Activated CD4-positive, alpha-beta T cell treated with anti-CD3 and anti-CD28 coated beads, Interleukin-10, Interleukin-2, amounts not matched to agents 100 ng/mL and 50 ng/mL, durations not matched to agents 16 hours and 8 hours (primary cell): ENCODE measurements at places on chromosomes 2 and 18.
A peak's percentile ranks its signal among the peaks of the same experiment; 100 is the strongest.

DNA sequence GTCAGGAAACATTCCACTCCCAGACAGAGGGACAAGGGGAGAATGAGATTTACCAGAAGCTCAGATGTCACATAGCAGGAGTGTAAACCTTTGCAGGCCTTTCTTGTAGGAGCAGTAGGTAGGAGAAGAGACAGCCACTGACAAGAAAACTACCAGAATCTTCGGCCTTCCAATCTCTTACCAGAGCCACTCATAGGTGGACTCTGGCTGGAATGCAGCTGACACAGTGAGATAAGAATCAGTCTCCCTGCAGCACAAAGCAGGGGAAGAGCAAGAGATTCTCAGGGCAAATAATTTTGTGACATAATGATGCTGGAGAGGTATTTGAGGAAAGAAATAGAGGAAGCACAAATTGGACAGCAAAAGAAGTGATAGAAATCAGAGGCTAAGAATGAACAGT is 1534.5 kb downstream of the DPP10 start:
- no peak for DNase-seq

GRCh38 chr2:106972782-106973181 is 86.8 kb upstream of the ST6GAL2 start:
- DNase-seq, result no peak

DNA sequence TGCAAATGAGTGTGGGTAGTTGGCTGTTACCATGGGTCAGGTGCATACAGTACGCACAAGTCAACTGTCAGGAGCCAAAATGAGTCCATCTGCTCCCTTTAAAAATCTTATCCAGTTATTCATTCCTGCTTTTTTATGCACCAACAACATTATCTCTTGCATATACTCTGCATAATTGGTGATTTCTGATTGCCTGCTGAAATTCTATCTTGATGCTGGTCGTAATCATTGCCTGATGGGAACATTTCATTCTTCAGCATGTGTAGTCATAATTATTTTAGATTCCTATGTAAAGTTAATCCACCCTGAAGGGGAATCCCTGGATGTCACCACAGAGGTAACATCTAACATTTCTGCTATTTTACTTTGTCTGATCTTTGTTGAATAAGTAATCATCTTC is 102.2 kb upstream of the RND3 start:
- no peak for DNase-seq

- no peak for DNase-seq
Measured at GRCh38 chr2:233604826-233605225, 12.6 kb upstream of the UGT1A8 start.

DNA sequence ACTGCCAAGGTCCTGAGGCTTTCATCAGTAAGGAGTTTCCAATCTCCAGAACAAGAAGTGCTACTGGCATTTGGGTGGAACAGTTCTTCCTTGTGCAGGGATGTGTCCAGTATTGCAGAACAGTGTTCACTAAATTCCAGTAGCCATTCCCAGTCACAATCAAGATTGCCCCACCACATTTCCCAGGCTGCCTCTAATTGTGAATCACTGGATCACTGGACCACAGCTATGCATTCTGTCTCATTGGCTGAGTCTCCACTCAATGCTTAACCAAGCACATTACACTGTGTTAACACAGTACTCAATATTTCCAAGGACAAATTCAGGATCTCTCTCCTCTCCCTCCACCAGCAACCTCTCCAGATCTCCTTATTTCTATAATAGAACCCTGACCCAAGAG is 160.2 kb upstream of the CCDC150 start:
- DNase-seq, result no peak

GRCh38 chr2:59182249-59182648 is 941.1 kb upstream of the FANCL start:
- DNase-seq, result peak; percentile 3

GRCh38 chr2:207066791-207067460 is 98.8 kb downstream of the KLF7 start:
- DNase-seq, result no peak

DNA sequence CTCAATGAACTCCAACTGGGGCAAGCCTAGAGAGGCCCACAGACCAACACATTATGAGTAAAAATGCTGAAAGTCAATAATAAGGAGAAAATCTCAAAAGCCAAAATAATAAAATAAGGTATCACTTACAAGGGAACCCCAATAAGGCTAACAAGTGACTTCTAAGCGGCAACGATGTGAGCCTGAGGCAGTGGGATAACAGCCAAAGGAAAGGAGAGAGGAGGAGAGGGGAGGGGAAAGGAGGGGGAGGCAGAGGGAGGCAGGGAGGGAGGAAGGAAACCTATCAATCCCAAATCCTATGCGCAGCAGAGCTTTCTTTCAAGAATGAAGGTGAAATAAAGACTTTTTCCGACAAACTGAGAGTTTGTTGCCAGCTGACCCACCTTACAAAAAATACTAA is 6.0 kb upstream of the NFATC1 start:
- no peak for DNase-seq

GRCh38 chr18:49652881-49653724 is 91.2 kb downstream of the LIPG start:
- no peak for DNase-seq

DNA sequence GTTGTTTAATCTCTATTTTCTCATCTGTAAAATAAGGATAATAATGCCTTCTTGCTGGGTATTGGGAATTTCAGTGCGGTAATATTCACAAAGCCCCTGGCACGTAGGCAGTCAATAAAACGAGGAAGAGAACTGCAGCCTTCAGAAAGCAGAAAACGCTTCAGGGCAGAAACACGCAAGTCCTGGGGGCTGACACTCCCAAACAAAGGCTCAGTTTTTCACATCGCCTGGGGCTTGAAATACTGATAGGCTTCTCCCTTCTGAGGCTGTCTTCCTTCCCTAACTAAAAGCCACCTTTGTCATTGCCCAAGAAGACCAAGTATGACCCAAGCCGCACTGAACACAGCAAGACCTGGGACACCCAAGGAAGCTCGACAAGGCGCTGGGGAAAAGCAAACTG is 32.4 kb downstream of the TMEM177 start:
- no peak for DNase-seq

DNA sequence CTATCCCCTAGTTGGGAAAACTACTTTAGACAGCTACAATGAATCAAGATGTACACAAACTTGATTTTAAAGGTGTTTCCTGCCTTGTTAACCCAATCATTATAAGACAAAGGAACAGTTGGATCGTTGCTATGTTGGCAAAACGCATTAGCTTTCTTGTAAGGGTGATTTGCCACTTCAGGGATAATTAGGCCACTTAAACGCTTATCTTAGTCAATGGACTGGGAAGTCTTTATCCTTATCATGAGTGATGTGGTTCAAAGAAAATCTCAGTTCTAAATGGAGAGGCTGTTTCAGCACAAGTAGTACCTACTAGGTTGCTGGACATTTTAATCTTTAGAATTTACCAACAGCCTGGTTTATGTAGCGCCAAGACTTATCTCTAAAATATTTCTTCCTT is 406.1 kb upstream of the MEX3C start:
- DNase-seq, result no peak

DNA sequence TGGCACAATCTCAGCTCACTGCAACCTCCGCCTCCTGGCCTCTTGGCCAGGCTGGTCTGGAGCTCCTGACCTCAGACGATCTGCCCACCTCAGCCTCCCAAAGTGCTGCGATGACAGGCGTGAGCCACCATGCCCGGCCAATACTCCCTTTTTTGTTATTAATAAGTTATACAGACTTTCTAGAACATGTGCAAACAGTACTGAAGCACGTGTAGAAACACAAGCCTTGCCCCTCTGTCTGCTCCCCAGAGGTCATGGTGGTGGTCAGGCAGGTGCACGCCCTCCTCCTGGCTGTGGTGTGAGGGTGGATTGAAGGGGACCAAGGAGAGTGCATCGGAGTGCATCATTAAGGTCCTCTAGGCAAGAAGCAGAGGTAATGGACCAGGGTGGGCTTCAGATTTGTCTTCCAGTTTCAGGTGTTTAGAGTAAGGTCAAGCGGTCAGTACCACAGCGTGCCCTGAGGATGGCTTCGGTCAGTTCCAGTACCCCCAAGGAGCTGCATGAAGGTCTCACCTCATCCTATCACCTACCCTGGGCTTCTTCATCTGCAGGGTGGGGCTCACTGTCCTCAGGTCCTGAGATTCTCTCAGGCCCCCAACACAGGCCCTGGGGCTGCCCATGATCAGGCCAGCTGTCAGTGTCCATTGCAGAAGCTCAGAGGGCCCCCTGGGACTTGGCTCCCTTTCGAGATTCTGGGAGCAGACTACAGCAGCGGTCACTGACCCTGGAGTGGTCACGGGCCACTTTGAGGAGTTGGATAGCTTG is 124.3 kb downstream of the GLI2 start:
- no peak for DNase-seq

GRCh38 chr2:158038901-158039300 is 62.8 kb upstream of the UPP2 start:
- DNase-seq, result no peak

DNA sequence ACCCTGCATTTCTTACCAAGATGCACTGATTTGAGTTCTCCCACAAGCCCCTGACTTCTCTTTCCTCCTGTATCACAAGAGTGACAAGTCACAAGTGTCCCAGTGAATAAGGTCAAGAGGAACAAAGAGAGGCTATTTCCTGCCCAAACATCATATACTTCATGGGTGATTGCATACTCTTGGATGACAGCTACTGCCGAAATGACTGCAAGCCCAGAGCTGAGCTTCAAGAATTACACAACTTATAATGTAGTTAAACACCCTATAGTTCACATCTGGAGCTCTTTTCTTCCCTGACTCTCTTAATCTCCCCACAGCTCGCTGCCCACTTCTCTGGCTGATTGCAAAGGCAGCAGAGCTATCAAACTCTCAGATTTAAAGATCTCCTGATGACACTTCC is 289.7 kb upstream of the PARD3B start:
- no peak for DNase-seq

DNA sequence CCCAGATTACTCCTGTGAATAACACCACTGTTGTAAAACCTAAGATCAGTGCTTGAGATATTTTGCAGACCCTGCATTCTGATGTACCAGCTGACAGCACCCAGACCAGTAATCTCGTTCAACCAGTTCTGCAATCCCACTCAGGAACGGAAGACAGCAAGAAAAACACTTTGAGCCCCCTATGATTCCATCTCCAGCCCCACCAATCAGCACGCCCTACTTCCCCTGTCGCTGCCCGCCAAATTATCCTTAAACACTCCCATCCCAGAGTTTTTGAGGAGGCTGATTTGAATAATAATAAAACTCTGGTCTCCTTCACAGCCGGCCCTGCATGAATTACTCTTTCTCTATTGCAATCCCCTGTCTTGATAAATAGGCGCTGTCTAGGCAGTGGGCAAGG is 173.9 kb upstream of the CDH2 start:
- DNase-seq, result no peak

- DNase-seq, result no peak
Measured at GRCh38 chr2:218952160-218952559, 7.3 kb upstream of the CDK5R2 start.

DNA sequence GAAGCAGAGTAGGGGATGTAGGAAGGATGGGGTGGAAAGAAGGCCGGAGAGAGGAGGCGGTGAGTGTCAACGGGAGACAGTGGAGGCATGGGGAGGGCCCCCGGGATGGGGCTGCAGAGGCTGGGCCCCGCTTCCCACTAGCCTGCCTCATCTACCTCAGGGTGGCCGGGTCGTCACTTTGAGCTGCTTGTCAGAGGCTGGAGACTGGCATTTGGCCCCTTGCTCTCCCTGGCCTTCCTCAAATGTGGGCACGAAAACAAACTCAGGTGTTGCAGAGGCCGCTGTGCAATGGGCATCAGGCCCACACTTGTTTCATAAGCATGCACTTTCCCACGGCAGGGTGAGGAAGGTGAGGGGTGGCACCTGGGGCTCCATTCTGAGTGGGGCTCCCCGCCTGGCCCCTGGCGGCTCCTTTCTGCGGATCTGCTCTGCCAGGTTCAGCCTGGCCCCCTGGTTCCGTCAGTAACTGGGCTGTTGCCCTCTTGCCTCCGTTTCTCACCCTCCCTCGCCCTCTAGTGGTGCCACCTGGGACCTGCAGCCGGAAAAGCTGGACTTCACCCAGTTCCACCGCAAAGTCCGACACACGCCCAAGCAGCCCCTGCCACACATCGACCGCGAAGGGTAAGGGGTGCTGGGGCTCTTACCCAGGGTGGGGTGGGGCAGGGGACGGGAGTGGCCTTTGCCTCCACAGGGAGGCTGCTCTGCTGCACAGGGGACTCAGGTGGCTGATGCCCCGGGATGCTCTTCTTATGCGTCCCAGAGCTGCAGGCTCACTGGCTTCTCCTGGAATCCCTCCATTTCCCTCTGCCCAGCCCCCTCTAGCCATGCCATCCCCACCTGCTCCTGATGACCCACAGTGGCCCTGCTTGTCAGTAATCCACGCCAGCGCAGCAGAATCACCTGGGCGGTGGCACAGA is 125.4 kb downstream of the CTIF start:
- peak; percentile 51 for DNase-seq

DNA sequence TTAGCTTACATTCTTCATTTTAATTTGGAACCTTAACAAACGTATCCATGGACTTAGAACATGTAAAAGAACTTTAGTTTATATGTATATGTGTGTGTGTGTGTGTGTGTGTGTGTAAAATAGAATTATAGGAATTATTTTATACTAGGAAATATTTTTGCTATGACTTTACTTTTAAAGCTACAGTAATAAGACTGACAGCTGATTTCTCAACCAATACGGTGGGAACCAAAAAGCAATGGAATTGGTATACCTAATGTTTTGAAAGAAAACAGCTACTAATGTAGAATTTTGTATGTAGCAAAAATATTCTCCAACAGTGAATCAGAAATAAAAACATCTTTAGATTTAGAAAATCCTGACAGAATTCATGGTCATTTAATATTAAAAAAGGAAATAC is 146.5 kb upstream of the ARL4C start:
- DNase-seq, result no peak

DNA sequence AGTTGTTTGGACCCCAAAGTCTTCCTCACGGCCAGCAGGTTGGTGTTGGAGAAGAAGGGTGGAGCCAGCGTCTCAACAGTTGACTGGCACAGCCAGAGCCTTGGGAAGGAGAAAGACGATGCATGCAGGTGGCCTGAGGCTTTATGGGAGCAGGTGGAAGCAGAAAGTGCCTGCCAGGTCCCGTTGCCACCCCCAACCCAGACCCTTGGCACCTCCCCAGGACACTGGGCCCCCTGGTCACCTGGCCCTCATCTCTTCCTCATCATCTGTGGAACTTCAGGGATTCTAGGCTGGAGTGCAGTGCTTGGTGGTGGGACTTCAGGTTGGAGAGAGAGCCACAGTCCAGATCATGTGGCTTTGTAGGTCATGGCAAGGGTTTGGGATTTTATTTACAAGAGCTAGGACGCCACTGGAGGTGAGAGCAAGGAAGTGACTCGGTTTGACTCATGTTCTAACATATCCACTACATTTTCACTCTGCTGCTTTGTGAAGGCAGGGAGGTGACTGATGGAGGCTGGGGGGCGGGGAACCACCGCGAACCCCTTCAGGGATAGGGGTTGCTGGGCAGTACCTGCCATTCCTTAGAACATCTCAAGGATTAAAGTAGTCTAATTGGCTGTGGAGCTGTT is 62.5 kb upstream of the B3GNT7 start:
- DNase-seq, result no peak

- no peak for DNase-seq
Measured at GRCh38 chr18:79544386-79544963, 135.1 kb upstream of the CTDP1 start.

- no peak for DNase-seq
Measured at GRCh38 chr2:109285244-109285651, 156.2 kb downstream of the SH3RF3 start.

- no peak for DNase-seq
Measured at GRCh38 chr18:13048061-13048595, 57.0 kb downstream of the CEP192 start.
